ENCODE measurements at places on chromosomes 7 and 10.

DNA sequence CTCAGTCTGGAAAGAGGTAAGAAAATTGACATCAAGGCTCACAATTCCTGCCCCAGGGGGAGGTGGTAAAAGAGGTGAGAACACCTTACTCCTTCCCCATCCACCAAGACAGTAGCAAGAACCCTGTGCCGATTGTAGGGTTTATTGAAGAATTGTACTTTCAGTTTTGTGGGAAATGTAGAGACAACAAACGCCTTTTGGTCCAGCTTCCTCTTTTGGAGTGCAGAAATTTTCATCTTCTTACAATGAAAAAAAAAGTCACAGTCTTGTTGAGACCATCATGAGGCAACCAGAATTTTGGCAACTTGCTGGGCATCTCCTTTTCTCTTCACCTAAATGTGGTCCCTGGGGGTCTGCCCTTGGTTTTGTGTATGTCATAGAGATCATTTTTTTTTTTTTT lies 217.7 kb downstream of the TMEM178B start:
- DNase-seq = no peak

DNA sequence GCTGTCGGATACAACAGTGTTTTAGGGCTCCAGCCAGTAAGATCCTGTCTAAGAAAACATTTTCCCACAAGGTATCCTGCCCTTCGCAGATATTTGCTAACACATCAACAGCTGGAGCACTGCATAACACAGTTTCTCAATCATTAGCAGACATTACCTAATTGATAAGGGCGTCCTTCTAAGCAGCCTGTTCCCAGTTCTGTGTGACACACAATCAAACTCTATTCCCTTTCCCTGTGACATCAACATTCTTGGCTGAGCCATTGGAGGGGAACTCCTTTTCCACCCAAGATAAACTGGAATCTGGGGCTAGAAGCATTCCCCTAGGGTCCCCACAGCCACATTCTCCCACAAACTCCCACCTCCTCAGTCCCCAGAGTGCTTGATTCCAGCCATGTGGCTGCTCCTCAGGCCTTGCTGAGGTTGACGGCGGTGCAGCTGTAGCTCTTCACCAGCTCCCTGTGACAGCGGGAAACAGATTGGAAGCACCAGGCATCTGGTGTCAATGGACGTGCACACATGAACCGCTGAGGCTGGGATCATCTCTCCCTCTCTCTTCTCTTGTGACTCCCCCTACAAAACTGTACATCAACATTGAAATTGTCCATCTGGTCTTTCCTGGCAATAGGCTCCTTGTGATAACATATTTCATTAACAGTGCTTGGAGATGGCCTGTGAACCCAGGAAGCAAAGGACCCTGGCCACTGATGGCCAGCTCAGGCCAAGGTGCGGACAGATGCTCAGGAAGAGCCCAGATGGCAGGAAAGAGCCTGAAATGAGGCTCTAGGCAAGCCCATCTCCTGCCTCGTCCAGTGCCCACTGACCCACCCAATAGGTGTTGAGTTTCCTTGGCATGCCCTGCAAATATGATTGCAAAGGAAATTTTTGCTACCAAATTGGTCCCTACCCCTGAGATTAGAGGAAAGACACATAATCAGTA lies 131.1 kb upstream of the TBX20 start:
- no peak for DNase-seq

DNA sequence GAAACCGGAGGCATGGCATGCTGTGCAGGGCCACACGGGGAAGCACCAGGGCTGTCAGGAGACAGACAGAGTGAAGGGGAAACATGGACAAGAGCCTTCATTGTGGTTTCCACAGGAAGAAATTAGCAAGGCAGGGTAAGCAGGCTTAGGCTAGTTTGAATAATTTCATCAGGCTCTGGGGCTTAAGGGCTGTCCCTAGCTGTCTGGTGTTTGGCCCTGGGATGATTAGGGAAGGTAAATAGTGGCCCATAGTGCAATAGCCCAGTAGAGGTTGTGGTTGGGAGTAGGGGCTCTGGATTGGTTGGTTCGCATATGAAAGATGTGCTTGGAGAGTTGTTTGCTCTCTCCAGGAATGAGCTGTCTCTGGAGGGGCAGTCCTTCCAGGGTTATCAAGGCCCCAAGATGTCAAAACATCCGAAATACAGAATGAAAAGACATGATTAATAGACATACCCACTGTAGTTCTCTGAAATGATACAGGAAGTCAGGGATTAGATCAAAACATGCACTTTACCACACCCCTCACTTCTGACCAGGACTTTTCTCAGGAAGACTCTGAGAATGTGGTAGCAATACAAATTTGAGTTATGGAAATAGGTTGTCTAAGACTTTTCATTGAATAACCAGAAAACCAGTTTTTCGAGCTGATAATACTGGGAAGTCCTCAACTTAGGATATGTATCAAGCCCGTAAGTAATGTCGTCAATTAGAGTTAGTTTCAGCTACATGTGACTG lies 224.9 kb upstream of the NFE2L3 start:
- no peak for DNase-seq

- DNase-seq = no peak
These were observed 256.7 kb upstream of the GNAI1 start for GRCh38 chr7:79877874-79878465.

DNA sequence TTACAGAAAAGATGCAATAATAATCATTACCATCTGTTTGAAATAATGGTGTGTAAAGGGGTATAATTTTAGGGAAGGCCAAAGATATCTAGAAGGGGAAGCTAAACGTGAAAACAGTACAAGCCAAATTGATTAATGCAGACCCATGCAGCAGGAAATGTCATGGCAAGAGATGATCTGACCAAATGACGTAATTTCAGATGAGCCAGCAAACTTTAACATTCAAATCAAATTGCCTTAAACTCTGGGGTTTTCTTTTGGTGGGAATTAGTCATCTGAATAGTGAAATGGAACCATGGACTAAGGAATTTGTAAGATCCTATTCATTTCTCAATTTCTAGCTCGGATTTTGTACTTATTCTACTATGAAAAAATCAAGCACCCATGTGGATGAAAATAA lies 21.4 kb upstream of the SCIN start:
- DNase-seq = no peak

Data from stimulated activated CD4-positive, alpha-beta T cell treated with anti-CD3 and anti-CD28 coated beads, Interleukin-2, amount 100 ng/mL, for 24 hours (primary cell).